Central memory CD4-positive, alpha-beta T cell (primary cell): ENCODE measurements at places on chromosomes 1 and 21.

DNA sequence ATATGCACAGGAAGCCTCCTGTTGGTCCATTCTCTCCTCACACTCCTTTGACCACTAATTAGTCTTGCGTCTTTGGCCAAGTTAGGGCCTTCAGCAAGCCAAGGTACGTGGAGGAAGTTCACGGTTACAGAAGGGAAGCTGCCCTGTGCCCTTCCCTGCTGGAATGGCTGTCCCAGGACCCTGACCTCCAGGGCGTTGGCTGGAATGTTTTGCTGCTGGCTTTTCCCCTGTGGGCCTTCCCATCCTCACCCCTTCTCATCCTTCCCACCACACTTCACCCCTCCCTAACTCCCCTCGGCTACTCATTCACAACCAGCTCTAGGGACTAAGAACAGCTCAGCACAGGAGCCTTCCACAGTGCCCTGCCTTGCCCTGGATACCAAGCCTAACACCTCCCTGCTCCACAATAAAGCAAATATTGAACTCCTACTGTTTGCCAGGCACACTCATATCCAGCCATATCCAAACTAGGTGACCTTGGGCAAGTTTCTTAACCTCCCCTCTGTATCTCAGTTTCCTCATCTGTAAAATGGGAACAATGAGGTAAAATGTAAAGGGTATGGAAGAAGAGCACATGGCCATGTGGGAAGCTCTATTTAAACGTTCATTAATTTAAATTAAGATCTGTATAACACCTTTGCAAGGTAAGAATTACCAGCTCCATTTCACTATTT lies 8.8 kb upstream of the CDCP2 start:
- DNase-seq, result no peak

DNA sequence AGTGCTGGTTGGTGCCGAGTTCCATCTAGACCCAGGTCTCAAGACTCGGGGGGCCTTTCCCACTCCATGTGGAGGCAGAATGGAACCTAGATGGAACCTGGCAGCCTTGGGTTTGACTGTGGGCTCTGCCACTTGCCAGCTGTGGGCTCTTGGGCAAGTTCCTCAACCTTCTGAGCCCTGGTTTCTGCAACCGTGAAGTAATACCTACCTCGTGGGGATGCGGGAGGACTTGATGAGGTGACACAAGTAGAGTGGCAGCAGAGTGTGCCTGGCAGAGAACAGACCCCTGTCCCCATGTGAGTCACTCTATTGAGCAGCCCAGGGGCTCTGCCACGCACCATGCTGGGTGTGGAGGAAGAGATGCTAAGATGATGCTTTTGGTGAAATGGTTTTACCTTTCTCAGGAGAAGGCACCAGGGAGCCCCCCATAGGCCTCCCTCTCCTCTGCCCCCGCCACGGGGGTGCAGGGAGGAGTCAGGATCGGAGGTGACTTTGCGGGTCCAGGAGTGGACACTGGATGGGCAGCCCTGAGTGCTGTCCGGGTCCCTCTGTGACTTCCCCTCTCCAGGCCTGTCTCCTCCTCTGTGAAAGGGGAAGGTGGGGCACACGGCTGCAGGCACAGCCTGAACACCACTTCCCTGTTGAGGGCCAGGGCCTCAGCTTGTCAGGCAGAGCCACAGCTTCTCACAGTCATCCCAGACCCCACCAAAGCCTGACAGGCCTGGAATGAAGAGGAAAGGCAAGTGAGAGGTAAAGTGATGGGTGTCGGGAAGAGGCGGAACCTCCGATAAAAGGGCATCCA lies 36.7 kb upstream of the EDN2 start:
- DNase-seq, result no peak

DNA sequence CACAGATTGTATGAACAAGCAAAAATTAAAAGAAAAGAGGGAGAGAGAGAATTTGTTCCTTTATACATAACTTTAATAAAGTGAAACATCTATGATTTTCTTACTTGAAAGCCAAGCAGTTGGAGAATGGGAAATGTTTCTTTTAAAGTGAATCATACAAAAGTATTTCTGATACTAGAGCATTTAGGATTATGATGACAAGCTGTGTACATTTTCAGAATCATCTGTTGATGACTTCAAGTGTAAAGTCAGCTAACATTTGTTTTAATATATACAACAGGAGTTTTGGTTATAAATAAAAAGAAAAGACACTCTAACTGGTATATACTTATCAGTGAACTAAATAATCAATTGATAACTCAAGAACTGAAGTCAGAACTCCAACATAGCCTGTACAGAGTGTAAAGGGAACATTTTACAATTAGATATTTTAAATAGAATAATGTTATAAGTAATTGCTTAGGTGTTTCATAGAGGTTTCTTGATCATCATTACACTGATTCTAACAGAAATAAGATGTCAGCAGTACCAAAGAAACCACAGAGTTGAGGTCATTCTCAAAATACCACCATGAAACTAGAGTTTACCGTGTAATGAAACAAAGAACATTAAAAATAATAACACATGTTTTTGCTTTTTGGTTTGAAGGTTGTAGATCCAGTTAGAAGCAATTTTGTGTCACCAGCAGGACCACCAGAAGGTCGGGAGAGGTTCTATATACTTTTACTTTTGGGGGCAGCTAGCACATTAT lies 103.4 kb downstream of the COL24A1 start:
- DNase-seq, result no peak

GRCh38 chr1:20480243-20480944 lies 5.6 kb downstream of the CAMK2N1 start:
- DNase-seq, result no peak

DNA sequence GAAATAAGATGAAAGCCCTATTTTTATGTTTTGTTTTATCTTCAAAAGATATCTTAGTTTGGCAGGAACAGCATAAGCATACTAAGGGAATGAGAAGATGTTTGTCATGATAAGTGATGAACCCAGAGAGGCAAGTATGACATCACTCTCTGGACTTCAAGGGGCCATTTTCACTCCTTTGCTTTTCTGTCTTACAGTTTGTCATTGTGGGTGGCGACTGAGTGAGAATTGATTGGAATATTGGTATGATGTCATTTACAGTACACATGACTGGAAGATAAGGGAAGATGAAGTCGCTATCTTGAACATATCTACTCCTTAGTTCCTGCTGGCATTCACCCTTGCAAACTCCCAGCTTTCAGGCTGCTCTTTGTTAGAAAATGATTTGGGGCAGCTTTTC lies 258.1 kb upstream of the RAB4A start:
- DNase-seq, result no peak

- DNase-seq, result no peak
These were observed 538 bp upstream of the RCAN1 start for GRCh38 chr21:34615487-34615814.

GRCh38 chr1:170153417-170153816 lies 7.7 kb downstream of the NTMT2 start:
- no peak for DNase-seq

DNA sequence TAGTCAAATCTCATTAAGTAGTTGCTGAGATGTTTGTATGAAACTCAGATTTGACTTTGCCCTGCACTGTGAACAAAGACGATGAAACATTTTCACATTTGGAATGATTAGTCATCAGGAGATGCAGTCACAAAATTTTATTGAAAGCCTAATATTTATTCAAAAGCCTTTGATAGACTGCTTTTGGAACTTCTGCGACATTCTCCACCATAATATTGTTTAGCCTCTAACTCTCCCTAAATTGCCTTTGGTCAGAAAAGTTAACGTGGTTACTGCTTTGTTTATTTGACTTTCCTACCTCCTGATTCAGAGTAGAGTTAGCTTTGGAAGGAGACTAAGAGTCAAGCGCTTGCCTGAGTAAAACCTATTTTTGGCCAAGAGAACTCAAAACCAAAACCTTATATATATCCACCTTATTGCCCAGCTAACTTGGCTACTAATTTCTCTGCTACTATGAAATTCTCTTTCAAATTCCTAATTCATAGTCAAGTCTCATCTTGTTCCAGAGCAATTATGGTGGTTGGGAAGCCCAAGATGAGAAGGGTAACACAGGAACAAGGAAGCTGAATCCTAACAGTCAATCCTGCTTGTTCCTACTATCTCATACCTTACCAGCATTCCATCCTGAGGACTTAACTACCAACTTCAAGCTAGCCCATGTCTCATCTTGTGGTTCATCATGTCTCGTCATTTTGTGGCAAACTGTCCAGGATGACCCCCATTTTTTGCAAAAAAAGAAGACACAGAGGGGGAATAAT lies 429.6 kb downstream of the USP25 start:
- DNase-seq, result no peak

- DNase-seq, result no peak
These were observed 158.3 kb upstream of the GALNT2 start for GRCh38 chr1:229908689-229909088.

DNA sequence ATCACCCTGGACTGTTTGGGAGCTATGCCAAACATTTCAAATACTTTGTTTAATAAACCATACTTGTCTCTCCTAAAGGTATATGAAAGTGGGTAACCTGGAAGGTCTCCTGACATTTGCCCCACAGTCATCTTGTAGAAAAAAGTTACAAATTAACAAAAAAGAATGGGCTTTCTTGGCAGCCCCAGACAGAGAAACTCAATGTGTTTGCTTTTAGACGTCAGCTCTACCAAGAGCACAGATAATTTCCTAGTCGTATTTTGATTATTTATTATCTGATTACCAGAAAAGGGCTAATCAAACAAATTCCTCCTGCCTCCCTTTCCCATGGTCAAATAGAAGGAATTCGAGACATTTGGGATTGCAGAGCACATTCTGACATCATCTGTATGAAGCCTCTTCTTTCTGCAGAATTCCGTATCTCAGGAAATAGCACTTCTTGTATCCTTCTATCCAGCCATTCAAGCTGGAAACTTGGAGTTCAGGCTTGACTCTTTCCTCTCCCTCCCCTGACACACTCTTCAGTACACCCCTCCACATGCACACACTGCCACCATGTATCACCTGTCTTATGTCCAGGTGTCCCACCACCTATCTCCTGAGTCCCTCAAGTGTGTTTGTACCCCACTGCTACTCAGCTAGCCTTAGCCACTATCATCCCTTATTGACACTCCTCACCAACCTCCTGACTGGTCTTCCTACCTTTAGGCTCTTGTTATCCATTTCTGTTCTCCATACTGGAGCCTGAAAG lies 42.8 kb upstream of the LEPR start:
- no peak for DNase-seq

GRCh38 chr21:46187814-46188213 lies 3.6 kb upstream of the SPATC1L start:
- DNase-seq, result no peak

- no peak for DNase-seq
These were observed 58.8 kb downstream of the MAP3K21 start for GRCh38 chr1:233386336-233386735.

- DNase-seq, result no peak
These were observed 41.1 kb upstream of the CCSAP start for GRCh38 chr1:229383961-229384360.

DNA sequence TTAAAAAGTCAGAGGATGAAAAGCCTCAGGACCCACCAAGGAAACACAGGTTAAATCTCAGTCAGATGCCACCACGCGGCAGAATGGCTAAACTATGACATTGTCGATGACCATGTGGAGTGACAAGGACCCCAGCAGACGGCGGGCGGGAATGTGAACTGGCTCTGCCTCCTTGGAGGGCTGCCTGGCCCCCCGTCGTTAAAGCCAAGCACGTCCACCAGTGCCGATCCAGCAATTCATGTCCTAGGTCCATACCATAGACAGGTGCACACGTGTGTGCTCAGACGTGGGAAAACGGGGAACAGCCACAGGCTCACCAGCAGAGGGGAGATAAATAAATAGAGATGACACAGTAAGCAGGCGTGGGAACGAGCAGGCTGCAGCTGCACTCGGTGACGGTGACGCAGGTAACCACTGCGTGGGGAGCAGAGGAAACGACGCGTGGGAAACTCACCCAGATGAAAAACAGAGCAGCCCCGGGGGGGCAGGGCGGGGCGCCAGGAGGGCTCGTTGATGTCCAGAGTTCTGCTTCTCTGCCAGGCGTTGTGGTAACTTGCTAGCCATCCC lies 28.3 kb upstream of the PCBP3 start:
- DNase-seq, result peak; percentile 93

- no peak for DNase-seq
These were observed 41.6 kb upstream of the PDE9A start for GRCh38 chr21:42611852-42612251.

DNA sequence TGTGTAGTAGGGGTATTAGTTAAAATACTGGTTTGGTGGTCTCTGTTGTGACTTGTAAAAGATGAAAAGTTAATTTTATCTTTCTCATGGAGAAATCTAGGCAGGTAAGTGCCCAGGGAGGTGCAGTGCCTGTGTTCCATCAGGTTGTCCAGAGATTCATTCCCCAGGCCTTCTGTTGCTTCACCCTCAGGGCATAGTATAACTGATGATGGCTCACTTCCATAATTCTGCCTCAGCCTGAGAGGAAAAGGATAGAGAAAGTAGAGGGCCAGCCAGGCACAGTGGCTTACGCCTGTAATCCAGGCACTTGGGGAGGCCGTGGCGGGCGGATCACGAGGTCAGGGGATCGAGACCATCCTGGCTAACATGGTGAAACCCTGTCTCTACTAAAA lies 153.9 kb downstream of the FMN2 start:
- no peak for DNase-seq

- DNase-seq, result no peak
These were observed 167.7 kb downstream of the PLPP3 start for GRCh38 chr1:56411484-56412180.

GRCh38 chr1:36115200-36115669 lies 9.8 kb downstream of the COL8A2 start:
- no peak for DNase-seq

- no peak for DNase-seq
These were observed 10.5 kb upstream of the OLIG1 start for GRCh38 chr21:33059380-33059841.

- DNase-seq, result no peak
These were observed 62.8 kb upstream of the KIF26B start for GRCh38 chr1:245091818-245092637.

GRCh38 chr1:97791251-97791650 lies 129.6 kb downstream of the DPYD start:
- DNase-seq, result no peak

DNA sequence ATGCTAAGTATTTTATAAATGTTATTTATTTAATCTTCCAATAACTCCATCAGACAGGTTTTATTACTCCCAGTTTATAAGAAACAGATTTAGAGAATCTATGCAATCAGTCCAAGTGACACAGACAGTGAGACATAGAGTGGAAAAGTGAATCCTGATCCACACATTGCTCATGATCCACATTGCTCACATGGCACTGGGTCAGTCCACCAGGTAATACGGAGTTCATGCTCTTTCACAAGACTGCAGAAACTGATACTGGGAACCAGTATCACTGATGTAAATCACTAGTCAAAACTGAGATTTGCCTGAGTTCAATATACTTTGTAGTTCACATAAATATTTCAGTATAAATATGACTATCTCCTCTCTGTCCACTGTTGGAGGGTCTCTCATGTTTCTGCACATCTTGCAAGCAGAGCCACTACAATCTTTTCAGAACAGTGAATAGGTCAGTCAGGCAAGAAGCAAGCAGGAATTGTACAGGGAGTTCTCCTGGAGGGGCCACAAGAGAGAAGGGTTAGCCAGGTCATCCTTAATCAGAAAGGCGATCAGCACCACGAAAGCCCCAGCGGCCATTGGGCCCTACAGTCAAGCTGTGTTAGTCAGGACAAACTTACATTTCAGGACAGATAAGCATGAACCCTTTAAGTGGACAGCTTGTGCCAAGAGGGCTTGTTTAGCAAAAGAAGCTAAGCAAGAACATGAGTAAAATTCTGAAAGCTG lies 275.4 kb upstream of the NR5A2 start:
- DNase-seq, result no peak
